Spinal cord (tissue), 10 donors: ENCODE measurements at places on chromosomes 5 and 9.

DNA sequence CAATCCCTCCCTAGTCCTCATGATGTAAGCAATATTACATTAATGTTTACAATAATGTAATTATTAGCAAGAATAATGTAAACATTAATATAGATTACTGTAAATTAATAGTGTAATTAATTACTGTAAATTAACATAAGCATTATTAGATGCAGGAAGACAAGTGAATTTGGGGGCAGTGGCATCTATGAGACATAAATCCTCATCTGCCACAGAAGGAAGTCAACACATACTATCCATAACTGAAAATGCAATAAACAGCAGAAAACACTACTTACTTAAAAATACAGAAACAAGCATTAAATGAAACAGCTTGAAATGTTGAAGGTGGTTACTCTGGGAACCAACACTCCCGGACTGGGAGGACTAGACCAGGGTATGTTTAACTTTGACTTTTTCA is 685 bp upstream of the NIPSNAP3A start:
- DNase-seq: no peak

GRCh38 chr9:16245756-16246440 is 624.6 kb downstream of the BNC2 start:
- no peak for DNase-seq

GRCh38 chr5:58041884-58042283 is 418.0 kb downstream of the PLK2 start:
- DNase-seq: no peak

DNA sequence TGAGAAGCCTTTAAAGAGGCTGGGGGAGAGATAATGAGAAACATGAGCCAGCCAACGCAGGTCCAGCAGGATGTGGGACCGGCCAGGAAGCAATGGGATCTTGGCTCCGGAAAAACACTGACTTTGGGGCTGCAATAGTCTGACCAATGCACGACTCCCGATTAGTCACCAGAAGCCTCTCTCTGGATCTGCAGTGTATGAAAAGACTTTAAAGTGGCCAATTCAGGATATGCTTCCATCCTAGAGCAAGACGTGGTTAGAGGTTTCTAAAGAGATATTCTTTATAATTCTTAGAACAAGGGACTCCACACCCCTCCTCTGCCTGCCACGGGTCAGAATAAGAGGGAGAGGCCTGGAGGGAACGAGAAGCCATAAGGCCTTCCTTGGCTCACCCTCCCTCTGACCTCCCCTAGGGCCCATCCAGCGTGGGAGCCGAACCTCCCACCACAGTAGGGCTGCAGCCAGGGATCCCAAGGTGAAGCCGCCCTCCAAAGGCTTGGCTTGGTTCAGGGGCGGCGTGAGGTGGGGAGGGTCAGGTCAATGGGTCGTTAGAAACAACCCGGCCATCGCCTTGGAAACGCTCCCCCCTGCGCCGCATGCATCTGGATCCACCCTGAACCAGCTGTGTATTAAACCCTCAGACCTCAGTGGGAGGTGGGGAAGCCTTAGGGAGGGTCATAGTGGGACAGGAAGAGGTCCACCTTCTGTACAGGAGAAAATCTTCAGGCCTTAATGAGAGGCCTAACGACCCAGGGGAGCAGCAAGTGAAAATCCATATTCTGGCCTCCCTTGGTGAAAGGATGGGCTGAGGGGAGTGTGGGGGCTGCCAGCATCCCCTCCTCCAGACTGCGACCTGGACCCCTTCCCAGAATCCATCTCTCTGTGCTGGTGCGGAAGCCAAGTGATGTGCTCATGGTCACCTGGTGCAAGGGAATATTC is 11.1 kb downstream of the FGF1 start:
- no peak for DNase-seq

DNA sequence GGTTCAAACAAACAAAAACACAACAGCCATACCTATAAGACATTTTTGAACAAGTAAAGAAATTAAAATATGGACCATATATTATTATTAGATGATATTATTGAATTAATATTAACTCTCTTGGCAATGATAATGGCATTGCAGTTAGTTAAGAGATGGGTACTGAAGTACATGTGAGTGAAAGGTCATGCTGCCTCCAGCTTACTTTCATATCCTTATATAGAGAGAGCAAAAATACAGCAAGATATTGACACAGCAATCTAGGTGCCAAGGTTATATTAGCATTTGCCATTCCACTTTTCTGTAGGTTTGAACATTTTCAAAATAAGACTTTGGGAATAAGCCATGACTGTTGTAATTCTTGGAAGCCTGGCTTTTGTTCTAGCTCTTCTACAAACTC is 6.1 kb downstream of the TNFSF8 start:
- DNase-seq: no peak

GRCh38 chr5:15009420-15009819 is 137.8 kb upstream of the ANKH start:
- no peak for DNase-seq

- DNase-seq: no peak
These were observed 189.8 kb downstream of the TLE1 start for GRCh38 chr9:81499594-81499993.

GRCh38 chr9:137080260-137081122 is 3.2 kb downstream of the UAP1L1 start:
- DNase-seq: no peak

- no peak for DNase-seq
These were observed 109.3 kb upstream of the ICE1 start for GRCh38 chr5:5313101-5313635.
